Bronchial epithelial cell (primary cell): ENCODE measurements at places on chromosomes 5 and 9.
A peak's percentile ranks its signal among the peaks of the same experiment; 100 is the strongest.

DNA sequence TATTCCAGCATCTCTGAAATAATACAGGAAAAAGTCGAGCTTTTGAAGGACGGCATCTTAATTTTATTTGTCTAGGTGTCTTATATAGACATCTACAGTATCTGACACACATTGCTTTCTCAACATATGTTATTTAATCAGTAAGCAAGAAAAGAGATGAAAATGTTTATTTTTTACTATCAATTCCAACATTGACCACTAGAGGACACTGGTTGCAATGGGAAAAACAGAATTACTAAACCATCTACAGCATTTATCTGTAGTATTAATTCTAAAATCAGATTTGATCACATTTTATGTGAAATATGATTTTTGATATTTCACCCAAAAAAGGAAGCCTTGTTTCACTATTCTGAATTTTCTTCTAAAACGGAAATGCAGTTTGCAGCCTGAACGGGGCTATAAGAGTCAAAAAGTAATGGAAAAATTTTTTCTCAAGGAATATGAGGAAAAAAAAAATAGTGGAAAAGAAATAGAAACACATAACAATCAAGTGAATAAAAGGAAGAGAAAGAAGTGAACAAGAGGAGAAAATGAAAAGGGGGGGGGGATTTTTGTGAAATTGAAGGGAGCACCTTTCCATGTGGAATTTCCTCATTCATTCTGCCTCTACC is 98.6 kb downstream of the OSTF1 start:
- peak; percentile 35 for DNase-seq

DNA sequence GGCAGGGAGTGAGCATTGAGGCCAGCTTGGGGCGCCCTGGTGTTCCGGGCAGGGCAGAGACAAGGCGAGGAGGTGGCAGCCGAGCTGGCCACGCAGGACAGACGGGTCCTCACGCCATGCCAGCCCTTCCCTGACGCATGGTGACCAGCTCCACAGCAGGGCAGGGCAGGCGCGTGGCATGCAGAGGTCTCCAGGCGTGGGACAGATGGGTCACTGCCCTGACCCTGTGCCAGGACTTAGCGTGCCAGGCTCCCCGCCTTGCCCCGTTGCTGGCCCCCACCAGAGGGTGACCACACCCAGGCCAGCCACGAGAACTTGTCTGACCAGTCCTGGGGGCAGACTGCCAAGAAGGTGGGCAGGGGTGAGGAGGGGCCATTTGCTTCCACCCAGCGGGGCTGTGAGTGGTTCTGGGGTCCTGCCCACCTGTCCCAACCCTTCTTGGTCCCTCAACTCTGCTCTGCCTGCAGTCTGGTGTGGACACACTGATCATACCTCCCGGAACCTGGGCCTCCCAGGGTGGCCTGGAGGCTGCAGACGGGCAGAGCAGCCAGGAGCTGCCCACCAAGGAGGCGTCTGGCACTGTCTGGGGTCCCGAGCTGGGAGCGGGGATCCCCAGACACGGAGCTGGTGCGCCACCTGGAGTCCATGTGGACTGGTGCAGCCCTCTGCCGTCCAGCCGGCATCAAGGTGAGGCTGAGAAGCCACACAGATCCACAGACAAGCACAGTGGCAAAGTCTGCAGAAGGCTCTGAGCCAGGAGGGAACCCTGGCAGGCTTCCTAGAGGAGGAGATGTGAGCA is at the start of gene RNF224:
TSS of gene RNF224 (plus strand) at position 449 of the 799 bp plus-strand sequence. CDS start 834 bp downstream, outside the sequence.
- peak; percentile 55 for DNase-seq

DNA sequence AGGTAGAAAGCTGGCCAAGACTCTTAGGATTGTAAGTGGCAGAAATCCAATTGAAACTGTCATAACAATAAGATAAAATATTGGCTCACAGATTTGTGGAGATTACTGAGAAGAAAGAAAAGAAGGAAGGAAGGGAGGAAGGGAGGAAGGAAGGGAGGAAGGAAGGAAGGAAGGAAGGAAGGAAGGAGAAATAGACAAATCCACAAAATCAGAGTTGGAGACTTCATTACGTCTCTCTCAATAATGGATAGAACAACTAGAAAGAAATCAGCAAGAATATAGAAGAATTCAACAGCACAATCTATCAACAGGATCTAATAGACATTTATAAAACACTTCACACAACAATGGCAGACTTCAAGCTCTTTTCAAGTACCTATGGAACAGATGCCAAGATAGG is 17.9 kb upstream of the PAM start:
- no peak for DNase-seq

GRCh38 chr5:134226441-134227192 is 744 bp upstream of the PPP2CA start:
- DNase-seq, result peak; percentile 20

DNA sequence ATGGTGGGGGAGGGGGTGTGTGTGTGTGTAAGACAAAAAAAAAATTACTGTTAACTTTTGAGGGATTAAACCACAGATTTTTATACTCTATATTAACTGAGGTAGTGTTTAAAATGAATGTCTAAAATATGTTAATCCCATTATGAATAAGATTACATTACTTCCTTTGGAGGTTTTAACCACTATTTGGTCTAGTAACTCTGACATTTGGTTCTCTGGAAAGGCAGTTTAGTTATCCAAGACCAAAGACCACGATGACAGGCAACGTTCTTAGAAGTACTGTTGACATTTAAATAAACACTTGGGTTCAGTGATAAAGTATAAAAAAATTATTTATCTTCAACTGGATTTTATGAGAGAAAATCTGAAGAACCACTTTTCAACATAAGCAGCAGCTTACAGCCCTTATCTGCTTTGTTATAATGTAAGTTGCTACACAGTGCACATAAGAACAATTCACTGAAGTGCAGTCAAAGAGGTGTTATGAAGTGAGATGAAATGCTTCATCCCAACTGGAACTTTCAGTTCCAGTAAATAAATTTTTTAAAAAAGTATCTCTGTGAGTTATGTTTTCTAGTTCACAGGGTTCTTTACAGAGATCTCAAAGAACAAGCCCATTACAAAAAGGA is 94.5 kb downstream of the OSMR start:
- DNase-seq, result no peak

DNA sequence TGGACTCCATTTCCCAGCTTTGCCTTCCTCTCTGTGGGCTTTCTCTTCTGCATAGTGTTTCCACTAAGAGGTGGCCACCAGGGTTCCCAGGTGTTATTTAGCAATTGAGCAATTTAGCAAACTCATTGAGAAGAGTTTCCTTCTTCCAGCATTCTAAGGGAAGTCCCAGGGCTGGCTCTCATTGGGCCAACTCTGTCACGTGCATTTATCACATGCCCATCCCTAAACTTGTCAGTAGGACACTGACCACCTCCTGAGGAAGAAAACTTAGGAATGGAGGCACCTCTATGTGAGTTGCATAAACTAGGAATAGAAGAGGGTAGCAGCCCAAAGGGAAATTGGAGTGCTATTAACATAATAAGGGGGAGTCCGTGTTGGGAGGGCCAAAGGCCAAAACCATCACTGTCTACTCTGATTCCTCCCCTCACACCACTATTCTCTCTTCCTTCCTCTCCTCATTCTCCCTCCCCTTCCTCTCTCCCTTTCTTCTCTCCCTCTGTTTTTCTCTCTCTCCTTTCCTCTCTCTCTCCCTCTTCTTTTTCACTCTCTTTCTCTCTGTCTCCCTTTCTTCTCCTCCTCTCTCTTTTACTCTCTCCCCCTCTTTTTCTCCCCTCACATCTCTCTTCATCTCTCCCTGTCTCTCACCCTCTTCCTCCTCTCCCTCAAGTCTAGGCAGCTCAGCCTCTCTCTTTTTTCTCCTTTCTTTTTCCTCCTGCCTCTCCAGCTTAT is 213.4 kb downstream of the PALM2AKAP2 start:
- no peak for DNase-seq

DNA sequence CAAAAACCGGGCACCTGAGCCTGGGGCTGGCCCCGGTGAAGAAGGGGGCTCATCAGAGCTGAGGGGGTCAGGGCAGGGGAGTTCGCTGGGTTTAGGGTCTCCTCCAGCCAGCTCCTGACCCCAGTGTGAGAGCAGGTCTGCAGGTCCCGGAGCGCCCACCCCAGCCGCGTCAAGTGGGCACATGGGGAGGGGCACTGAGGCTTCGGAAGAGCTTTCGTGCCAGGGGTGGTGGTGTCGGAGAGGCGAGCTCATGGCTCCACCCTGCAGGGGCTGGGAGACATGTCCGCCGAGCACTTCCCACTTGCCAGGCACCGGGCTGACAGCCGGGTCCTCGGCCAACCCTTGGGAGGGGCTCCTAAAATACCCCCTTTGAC is 13.2 kb downstream of the VAV2 start:
- DNase-seq, result no peak

DNA sequence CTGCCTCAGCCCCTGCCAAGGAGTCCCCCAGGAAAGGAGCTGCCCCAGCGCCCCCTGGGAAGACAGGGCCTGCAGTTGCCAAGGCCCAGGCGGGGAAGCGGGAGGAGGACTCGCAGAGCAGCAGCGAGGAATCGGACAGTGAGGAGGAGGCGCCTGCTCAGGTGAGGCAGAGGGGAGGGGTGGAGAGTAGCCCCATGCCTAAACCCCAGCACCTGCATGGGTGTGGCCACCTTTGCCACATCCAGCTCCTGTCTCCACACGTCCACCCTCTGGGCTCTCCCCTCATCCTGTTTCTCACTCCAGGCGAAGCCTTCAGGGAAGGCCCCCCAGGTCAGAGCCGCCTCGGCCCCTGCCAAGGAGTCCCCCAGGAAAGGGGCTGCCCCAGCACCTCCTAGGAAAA is 17.2 kb downstream of the TCOF1 start:
- DNase-seq, result no peak

- no peak for DNase-seq
These were observed 140.6 kb downstream of the FSTL4 start for GRCh38 chr5:133471699-133472098.

DNA sequence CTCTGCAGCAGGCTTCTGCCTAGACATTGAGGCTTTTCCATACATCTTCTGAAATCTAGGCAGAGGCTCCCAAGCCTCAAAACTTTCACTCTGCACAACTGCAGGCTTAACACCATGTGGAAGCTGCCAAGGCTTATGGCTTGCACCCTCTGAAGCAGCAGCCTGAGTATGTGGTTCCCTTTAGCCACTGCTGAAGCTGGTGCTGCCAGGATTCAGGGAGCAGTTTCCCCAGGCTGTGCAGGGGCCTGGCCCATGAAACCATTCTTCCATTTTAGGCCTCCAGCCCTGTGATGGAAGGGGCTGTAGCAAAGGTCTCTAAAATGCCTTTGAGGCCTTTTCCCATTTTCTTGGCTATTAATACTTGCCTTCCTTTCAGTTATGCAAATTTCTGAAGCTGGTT is 680.3 kb upstream of the FTMT start:
- DNase-seq, result no peak

GRCh38 chr5:114249823-114250222 is 112.0 kb upstream of the KCNN2 start:
- no peak for DNase-seq

DNA sequence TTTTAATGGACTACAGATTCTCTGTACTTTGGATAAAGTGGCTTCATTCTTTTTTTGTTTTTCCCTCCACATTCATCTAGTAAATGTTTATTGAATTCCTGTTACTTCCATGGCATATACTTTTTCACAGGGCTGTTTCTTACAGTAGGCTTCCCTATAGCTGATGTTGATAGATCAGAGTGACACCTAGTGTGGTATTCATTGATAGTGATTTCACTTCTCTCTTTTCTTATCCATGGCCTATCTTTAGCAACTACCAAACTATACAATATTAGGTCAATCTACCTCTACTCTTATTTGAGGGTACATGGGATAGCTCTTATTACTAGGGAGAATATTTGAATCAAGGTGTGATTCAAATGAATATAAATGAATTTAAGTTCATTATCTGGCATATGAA is 35.8 kb downstream of the FSD1L start:
- no peak for DNase-seq

- DNase-seq, result peak; percentile 42
These were observed 5.9 kb downstream of the DMRTA1 start for GRCh38 chr9:22452415-22453010.

- no peak for DNase-seq
These were observed 34.1 kb upstream of the RUFY1 start for GRCh38 chr5:179516221-179516620.

GRCh38 chr9:137482094-137482781 is 23.1 kb upstream of the NSMF start:
- DNase-seq, result peak; percentile 77

DNA sequence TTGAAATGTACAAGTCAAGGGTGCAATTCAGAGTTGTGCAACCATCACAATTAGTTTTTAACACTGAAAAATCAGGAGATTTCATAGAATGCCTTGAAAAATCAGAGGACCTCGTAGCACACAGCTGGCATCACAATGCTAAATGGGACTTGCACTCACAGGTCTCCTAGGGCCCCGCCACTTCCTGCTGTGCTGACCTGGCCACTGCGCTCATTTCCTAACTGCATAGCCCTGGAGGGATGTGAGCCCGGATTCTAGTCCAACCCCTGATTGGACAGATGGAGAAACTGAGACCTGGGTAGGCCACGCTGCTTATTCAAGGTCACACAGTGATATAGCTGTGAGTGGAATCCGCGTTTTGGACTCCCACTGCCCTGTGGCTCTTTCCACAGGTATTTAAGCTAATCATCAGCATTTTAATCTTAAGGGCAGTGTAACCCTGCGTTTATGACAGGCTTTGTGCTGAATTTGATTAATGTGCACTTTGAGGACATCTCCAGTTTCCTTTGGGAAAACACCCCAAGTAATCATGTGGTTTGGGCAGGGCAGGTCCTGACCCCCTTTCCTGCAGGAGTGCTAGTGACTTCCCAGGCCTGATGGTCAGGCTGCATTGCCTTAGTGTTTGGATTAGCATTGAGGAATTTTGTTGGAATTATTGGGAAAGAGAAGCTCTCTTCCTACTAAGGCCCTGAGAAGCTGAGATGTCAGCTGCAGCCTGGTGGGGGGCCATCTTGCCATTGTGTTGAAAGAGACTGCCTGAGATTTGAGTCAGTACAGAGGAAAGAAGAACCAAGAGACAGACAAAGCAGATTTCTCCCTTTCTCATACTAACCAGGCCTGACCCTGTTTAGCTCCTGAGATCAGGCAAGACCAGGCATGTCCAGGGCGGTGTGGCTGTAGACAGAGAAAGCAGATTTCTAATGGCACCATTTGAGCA is 36.2 kb downstream of the STC2 start:
- DNase-seq, result peak; percentile 86

GRCh38 chr5:50965654-50966375 is 299.4 kb downstream of the PARP8 start:
- DNase-seq, result no peak

DNA sequence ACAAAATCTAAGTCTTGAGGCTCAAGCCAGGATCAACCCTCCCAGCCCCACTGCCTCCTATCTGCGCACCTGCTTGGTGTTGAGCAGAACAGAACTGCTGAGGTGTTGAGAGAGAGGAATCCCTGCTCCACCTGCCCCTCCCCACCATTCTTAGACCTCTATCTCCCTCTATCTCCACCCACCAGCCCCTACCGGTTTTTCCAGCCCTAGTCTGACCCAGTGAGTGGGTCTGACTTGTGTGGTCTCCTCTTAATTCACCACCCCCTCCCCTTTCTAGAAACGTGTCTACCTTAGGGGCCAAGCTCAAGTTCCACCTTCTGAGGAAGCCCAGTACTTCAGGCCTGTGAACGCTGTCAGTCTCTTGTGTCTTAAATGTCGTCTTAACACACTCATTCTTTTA is 93.7 kb downstream of the ARHGAP26 start:
- no peak for DNase-seq

- no peak for DNase-seq
These were observed 68.8 kb downstream of the SLC44A1 start for GRCh38 chr9:105313238-105313637.
